ENCODE measurements at places on chromosomes 2 and 18. TPM values are rescaled to one million over a fixed set of nuclear protein-coding genes. Genes with fewer than 3 reads are reported as not detected.

The ELP2 gene
- 38.7 TPM for total RNA-seq

The TCF4 gene
- total RNA-seq = 28.4 TPM

The RAB3GAP1 gene
- 20.0 TPM for total RNA-seq

The KCNK3 gene
- total RNA-seq = not detected

The RIT2 gene
- total RNA-seq = not detected

The CYP26B1 gene
- total RNA-seq = not detected

The TRIM43B gene
- total RNA-seq = not detected

The STON1 gene
- total RNA-seq = 5.8 TPM

The LCT gene
- total RNA-seq = not detected

The CNDP1 gene
- total RNA-seq = 0.15 TPM

The ZNF396 gene
- total RNA-seq = 0.67 TPM

The HNRNPLL gene
- total RNA-seq = 31.8 TPM

The CRYGC gene
- total RNA-seq = not detected

The SMARCAL1 gene
- total RNA-seq = 16.1 TPM

The SCN2A gene
- total RNA-seq = 1.2 TPM

The GAREM2 gene
- 0.45 TPM for total RNA-seq

The UGT1A10 gene
- total RNA-seq = not detected

The LANCL1 gene
- total RNA-seq = 34.5 TPM

The EVX2 gene
- total RNA-seq = not detected

The TMEM182 gene
- 1.7 TPM for total RNA-seq

The CFC1 gene
- total RNA-seq = not detected

The RAB6C gene
- total RNA-seq = not detected

The IL36G gene
- total RNA-seq = not detected

The MEIS1 gene
- 44.3 TPM for total RNA-seq

The TMEM17 gene
- 1.5 TPM for total RNA-seq

The GNAL gene
- 0.34 TPM for total RNA-seq

The SP5 gene
- not detected for total RNA-seq

The ACTG2 gene
- total RNA-seq = 16.5 TPM

The DOK6 gene
- 0.17 TPM for total RNA-seq

The SNTG2 gene
- total RNA-seq = not detected

The MC2R gene
- total RNA-seq = not detected

The ANKRD30B gene
- total RNA-seq = not detected

The VWC2L gene
- total RNA-seq = not detected

The TWIST2 gene
- 134 TPM for total RNA-seq

The SPATA3 gene
- not detected for total RNA-seq

The DNPEP gene
- total RNA-seq = 42.2 TPM

The IHH gene
- total RNA-seq = not detected

The IL18RAP gene
- not detected for total RNA-seq

The CRYBA2 gene
- not detected for total RNA-seq

The CACNB4 gene
- 0.15 TPM for total RNA-seq

The TSPYL6 gene
- not detected for total RNA-seq

The KCNE4 gene
- total RNA-seq = 2.0 TPM

The DAW1 gene
- total RNA-seq = 6.5 TPM

The AKAIN1 gene
- not detected for total RNA-seq

The GAD1 gene
- total RNA-seq = not detected

The EGR4 gene
- not detected for total RNA-seq

The TRIM43 gene
- total RNA-seq = not detected
